ENCODE measurements at places on chromosomes 6 and 20.

DNA sequence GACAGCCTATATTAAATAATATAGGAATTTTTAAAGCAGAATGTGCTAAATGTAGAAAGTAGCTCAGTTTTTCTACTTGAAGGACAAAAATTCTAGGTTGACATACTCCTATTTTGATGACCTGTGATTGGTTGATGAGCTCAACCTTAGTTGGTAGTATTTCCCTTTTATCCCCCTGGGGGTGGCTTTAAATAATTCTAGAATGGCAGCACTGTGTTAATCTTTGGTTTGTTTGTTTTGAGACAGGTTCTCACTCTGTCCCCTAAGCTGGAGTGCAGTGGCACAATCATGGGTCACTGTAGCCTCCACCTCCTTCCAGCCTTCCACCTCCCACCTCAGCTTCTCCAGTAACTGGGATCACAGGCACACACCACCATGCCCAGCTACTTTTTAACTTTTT, 29.2 kb downstream of the FARS2 start:
- no peak for DNase-seq

GRCh38 chr6:13535306-13535705, 39.1 kb upstream of the SIRT5 start:
- no peak for DNase-seq

GRCh38 chr20:61874421-61875068, 191.1 kb downstream of the TAF4 start:
- DNase-seq = no peak

GRCh38 chr20:51697096-51697826, 70.9 kb downstream of the ATP9A start:
- DNase-seq = no peak

GRCh38 chr6:32167154-32167760, 2.9 kb downstream of the EGFL8 start:
- DNase-seq = no peak

- DNase-seq = no peak
Observed at GRCh38 chr6:37741757-37742400, 44.2 kb upstream of the MDGA1 start.

- no peak for DNase-seq
Observed at GRCh38 chr6:30022189-30022588, 38.9 kb upstream of the POLR1H start.

DNA sequence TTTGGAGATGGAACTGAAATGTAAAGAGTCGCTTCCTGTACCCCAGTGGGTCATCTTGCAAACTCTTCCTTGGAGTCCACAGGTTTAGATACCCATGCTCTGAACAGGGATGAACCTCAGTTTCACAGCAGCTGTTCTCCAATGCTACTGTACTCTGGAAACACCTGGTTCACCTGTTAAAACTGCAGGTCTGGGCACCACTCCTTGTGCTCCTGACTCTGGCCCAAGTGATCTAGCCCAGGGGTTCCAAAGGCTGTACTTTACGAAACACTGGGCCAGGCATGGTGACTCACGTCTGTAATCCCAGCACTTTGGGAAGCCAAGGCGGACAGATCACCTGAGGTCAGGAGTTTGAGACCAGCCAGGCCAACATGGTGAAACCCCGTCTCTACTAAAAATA, 102.1 kb downstream of the ATP9A start:
- no peak for DNase-seq

- DNase-seq = no peak
Observed at GRCh38 chr6:57432919-57433684, 115.7 kb downstream of the PRIM2 start.

DNA sequence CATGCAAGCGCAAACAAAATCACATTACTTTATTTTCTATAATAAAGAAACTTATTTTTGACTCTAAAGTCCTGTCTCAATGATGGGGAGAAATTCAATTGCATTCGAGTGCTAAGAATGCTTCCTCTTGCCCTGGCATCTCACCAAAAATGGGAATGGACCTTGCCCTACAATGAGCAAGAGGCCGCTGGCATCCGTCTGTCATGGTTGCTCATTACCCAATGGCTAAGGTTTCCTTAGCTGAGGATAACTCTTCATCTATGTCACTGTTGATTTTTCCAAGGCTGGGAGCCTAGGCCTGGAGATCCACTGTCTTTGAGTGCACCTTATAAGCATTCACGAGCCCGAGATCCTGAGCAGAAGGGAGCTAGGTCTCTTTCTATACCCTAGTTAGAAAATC, 471.3 kb upstream of the NRSN1 start:
- DNase-seq = no peak

GRCh38 chr20:44495802-44496481, 20.3 kb downstream of the TTPAL start:
- DNase-seq = no peak

- DNase-seq = no peak
Observed at GRCh38 chr6:4829089-4829488, 52.9 kb downstream of the CDYL start.

- peak; percentile 60 for DNase-seq
Observed at GRCh38 chr6:31400467-31401289, 2.7 kb upstream of the MICA start.

GRCh38 chr20:16135630-16136029, 437.6 kb downstream of the KIF16B start:
- DNase-seq = no peak

DNA sequence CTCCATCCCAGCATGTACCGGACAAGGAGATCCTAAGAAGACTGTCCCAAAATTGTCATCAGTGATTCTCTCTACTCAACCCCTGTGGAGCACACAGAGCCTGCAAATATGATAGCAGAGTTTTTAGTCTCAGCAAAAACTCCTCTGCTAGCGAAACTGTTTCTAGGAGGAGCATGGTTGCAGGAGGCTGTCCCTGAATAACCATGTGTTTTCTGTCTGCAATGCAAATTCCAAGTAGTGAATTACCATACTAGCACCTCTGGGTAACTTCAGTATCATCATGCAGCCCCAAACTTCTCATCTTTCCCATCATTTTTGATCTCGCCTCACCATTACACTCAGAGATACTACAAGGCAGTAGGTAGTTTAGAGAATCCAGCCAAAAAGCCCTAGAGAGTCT, 24.8 kb upstream of the WFDC12 start:
- no peak for DNase-seq
